Small intestine (tissue), 16 donors: ENCODE measurements at places on chromosomes 2 and 18.

DNA sequence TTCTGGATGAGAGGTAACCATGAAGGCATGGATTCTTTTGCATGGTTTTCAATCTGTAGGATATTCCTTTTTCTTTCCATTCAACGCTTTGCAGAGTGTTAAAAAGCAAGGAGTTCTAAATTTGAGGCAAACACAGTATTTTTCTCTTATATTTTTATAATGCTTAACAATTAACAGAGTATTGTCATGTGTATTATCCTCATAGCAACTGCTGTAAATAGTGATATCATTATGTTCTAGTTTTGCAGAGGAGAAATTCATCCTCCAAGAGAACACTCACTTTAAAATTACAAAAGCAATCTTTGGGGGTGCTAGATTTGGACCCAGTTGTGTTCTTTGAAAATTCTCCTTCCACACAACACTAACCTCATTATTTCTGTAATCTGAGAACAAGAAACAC lies 58.7 kb downstream of the RDH14 start:
- no peak for DNase-seq

- DNase-seq, result no peak
Measured at GRCh38 chr2:118091631-118092030, 3.4 kb downstream of the INSIG2 start.

DNA sequence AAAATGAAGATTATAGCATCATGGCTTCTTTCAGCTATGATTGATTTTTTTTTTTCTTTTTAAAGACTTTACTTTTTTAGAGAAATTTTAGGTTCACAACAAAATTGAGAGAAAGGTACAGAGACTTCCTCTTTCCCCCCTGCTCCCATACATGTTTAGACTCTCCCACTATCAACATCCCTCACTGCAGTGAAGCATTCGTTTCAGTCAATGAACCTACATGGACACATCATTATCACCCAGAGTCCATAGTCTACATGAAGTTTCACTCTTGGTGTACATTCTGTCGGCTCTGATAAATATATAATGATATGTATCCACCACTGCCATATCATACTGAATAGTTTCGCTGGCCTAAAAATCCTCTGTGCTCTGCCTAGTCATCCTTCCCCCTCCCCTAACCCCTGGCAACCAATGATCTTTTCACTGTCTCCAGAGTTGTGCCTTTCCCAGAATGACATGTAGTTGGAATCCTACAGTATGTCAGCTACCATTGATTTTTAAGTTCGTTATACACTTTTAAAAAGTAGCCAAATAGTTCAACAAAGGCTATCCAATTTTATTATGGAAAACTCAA lies 86.8 kb downstream of the GPD2 start:
- DNase-seq, result peak; percentile 41

DNA sequence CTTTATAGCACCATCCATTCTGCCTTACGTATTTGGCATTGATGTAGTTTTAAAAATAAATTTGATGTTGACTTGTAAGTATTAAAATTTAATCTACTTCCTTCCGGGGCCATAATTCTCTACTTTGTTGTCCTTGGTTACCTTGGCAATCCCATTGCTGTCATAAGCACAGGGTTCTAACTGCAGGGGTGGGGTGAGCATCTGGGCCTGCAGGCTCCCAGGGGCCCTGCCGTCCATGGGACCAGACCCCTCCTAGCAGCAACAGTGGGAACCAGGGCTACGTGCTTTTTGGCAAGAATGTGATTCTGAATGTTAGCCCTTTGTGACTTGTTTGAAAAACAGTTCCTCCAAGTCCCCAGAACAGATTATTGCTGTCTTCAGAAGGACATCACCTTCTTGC lies 4.9 kb downstream of the ASAP2 start:
- peak; percentile 71 for DNase-seq

DNA sequence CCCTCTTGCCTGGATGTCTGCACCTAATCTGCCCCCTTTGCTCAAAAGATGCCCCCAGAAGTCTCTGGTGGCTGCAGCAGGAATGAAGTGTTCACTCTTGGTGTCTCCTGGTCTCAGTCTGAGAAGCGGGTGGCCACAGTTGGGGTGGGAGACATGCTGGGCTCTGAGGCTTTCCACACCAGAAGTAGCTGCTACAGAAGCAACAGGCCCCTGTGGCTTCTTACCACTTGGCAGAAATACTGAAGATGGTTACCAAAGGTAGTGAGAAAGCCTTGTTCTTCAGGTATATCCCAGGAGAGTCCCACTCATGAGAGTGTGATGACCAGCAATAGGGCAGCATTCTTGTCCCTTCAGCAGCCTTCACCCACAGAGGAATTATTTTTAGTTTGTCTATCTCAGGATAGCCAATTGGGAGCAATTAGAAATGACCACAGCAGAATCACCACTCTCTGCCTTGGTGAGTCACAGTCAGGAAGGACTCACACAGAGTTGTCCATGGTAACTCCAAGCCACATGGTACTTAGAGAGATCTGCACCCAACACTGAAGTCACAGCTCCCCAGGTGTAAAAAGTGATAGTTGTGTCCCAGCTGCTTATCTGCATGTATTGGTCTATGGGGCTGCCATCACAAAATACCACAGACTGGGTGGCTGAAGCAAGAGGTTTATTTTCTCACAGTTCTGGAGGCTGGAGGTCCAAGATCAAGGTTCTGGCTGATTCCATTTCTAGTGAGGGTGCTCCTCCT lies 169.8 kb upstream of the ID2 start:
- no peak for DNase-seq

DNA sequence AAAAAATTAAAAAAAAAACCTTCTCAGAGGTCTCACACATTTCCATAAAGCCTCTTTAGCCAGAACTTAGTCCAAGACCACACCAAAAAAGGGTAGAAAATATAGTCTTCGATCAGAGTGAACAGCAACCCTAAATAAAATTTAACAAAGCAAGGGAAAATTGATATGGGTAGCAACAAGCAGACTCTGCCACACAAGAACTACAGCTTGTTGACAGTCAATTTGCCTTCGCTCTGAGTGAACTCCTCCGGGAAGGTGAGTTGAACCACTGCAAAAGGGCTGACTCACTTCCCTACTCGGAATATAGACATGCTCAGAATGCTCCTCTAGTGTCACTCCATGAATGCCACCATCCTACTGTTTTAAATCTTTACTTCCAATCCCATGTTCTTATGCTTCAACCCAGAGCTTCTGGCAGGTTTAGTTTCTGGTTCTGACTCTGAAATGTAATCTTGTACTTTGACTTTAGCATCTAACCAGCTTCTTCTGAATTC lies 24.1 kb downstream of the GAD1 start:
- DNase-seq, result no peak

DNA sequence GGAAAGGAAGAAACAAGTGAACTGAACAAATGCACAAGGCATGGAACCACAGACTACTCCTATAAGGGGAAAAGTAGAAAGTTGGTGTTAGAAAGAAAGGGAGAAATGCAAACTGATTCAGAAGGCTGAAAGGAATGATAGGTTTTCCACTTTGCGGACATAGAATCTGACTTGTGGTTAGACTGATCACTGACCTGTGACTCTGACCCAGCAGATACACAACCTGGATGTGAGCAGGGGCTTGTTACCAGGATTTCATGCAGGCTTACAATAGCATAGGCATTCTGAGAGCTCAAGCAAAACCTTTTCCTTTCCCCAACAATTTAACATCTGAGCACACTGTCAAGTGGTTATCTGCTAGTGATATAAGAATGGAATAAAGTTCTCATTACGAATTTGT lies 237.0 kb upstream of the CDH20 start:
- DNase-seq, result no peak

DNA sequence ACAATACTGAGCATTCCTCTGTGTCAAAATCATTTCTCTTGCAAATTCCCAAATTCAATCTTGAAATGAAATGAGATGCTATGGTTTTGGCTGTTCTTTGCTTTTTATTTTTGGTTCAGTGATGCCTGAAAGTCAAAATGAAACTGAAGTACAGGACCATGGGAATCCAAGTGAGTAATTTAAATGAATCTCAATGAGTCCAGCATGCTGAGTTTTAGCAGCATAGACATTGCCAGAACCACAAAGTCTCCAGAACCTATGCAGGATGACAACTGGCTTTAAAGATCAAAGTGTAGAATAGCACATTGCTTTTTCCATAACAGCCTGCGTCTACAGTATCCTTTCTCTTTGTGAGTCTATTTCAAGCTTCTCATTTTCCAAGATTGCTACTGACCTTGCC lies 1050.7 kb upstream of the PIK3C3 start:
- no peak for DNase-seq

DNA sequence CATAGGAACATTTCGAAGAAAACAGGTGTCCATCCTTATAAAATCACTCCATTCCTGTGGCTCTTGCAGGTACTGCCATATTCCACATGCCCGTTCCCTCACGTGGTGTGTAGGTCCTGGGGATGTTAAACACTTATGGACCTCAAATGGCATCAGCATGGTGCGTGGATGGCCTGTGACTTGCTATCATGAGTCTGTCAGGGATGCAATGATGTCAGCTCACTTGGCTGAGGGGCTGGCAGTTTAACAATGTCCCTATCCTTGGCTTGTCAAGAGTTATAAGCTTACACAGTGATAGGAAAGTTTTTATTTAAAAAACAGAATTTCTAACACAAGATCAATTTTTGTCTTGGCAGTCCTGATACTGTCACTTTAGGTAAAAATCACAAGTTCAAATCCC lies 28.8 kb downstream of the MAIP1 start:
- no peak for DNase-seq

GRCh38 chr18:37508207-37508606 lies 57.4 kb downstream of the CELF4 start:
- DNase-seq, result no peak

GRCh38 chr2:110771547-110772382 lies 39.4 kb downstream of the ACOXL start:
- DNase-seq, result no peak

GRCh38 chr2:170997893-170998597 lies 69.0 kb downstream of the GORASP2 start:
- no peak for DNase-seq

DNA sequence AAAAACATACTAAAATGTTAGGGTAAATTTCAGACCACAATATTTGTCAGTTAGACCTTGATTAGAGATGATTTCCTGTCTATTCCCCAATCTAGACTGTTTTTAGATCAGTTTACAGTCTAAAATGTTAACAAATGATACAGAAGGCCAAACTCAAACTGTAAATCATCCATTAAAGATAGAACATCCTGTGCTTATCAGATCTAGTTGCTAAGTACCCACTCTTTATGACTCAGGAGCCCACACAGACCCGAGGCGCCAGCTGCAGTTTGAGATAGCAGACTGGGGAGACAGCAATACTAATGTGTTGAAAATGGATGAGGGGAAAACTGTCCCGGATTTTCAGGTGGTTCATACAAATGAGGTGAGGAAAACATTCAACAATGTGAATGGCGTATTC lies 113.3 kb downstream of the SCG2 start:
- DNase-seq, result peak; percentile 1

DNA sequence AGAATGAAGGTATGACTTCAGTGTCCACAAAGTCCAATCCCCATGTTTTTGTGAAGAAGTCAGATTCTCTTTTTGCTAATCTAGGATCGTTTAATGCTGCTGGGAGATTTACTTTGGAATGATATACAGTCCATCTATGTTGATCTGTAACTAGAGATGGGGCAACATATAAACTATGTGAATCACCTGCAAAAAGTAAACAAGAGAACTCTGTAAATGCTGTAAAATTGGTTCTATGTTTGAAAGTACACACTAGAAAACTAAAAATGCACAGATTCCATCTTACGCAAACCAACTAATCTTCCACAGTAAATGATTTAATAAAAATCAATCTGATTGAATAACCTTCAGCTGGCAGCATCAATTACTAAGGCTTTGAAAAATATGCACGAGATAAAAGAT lies 37.5 kb downstream of the VPS54 start:
- no peak for DNase-seq

DNA sequence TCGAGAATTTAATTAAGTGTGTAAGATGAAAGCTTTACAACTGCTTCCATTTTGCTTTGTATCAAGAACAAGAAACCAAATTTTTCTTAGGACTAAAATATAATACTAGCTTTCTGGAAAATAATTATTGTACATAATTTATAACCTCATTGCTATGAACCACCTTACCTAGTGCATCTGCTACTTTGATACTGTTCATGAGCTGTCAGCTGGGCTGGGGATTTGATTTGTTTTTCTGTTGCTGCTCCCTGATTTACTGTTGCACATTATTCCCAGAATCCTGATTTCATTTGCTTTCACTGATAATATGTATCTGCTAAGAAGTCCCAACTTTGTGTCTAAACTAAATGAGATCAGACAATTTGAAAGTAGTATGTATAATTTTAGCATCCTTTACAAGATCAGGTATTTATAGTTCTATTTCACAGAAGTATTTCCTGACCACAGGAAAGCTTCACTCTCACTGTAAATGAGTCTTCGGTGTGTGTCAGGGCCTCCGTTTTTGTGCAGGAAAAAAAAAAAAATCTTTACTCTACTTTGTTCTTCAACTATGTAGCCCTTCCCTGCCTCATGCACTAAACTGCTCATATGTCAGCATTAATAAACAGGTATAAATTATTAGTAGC lies 105.6 kb upstream of the CCDC150 start:
- DNase-seq, result no peak
